ENCODE measurements at places on chromosomes 16 and 17.

- no peak for DNase-seq
Observed at GRCh38 chr16:47213761-47214440, 70.2 kb upstream of the NETO2 start.

DNA sequence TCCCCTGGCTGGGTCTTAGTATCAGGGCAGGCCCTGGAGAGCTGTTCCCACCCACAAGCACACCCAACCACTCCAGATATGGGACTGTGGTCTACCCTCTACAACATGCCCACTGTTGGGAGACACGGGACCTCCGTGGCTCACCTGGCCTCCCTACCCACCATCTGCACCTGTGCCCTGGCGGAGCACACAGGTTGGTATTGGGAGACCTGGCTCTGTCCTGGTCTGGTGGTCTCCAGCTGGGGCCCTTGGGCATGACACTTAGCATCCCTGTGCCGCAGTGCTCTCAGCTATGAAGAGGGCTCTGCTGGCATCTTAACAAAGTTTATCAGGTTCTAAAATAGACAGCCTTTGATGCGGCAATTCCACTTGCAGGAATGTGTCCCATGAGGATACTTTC is 5.8 kb downstream of the C16orf95 start:
- no peak for DNase-seq

- DNase-seq = no peak
Observed at GRCh38 chr16:80583466-80583865, 42.7 kb downstream of the DYNLRB2 start.

- DNase-seq = peak; percentile 81
Observed at GRCh38 chr16:70738083-70738977, 52.5 kb upstream of the MTSS2 start.

GRCh38 chr16:47125757-47126156 is 18.0 kb downstream of the NETO2 start:
- DNase-seq = no peak

- DNase-seq = no peak
Observed at GRCh38 chr16:68116256-68116867, 31.2 kb downstream of the NFATC3 start.

DNA sequence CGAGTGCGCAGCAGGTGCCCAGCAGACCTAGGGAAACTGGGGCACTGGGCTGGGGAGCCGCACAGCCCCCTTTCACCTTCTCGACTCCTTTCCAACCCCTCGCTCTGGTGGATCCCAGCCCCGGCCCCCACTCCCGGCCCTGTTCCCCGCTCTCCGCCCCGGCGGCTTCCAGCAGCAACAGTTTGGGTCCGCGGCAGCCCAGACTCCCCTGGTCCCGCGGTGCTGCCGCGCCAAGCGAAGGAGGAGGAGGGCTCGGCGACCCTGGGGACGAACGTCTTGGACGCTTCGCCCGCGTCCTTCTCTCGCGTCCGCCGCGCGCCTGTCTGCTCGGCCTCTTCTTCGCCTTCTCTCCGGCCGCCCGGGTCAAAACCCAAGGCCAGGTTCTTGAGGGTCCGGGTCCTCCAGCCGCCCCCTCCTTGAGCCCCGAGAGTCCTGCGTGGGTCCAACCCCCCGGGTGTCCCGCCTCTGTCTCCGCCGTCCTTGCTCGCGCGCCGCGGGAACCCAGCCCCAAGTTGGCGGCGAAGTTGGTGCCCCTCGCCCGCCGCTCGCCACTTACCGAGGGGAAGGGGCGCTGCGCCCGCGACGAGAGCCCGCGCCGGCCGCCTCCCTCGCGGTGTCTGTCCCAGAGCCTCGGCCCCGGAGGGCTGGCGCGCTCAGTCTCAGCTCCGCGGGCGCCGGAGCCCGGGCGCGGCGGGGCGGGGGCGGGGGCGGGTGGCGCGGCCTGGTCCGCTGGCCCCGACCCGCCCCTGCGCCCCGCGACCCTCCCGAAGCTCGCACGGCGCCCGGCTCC is 1.4 kb upstream of the GRIN2C start:
- DNase-seq = no peak

DNA sequence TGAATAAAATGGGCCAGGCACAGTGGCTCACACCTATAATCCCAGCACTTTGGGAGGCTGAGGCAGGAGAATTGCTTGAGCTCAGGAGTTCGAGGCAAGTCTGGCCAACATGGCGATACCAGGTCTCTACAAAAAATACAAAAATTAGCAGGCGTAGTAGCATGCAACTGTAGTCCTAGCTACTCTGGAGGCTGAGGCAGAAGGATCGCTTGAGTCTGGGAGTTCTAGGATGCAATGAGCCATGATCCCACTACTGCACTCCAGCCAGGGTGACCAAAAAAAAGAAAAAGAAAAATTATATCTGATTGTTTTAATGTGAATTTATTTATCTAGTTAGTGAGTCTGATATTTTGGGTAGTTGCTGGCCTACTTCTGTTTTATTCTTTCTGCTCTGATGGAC is 7.0 kb downstream of the IL34 start:
- no peak for DNase-seq

- no peak for DNase-seq
Observed at GRCh38 chr17:58757162-58757613, 1.5 kb downstream of the PPM1E start.

DNA sequence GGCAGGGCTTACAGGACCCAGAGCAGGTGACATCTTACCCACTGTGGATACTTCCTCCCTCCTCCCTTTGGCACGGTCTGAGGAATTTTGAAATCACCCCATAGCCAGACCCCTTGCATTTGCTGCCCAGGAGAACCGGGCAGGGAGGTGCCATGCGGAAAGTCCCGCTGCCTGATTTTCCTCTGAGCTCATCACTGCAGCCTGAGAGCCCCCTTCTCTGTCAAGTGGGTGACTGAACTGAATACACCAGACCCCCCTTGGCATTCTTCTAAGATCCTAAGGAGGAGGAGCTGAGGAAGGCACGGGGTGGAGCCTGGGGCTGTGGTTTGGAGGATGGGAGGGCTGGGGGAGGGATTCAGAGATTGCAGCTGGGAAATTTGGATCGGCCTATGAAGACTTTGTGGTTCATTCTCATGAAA is 173.4 kb downstream of the RAB11FIP4 start:
- DNase-seq = no peak

DNA sequence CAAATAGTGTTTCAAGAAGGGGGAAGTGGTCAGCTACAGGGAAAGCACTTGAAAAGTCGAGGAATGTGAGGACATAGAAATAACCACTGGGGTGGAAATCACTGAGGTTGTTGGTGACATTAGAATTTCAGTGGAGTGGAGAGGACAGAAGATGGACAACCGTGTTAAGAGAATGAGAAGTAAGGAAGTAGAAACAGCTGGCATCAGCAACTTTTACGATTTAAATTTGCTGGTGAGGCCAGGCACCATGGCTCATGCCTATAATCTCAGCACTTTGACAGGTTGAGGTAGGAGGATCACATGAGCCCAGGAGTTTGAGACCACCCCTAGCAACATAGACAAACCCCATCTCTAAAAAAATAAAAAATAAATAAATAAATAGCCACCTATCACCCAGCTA is 83.2 kb upstream of the PSMD7 start:
- no peak for DNase-seq

DNA sequence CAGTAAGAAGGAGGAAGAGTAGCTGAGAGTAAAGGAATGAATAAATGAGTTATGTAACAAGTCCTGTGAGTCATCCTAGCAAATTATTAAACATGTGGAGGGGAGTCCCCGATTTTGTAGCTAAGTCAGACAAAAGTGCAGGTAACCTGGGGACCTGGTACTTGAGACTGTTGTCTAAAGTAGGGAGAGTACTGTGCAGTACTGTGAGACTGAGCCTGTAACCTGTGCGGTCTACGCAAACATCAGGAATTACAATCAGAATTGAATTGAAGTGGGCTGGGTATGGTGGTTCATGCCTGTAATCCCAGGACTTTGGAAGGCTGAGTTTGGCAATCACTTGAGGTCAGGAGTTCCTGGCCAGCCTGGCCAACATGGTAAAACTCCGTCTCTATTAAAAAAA is 35.7 kb downstream of the IKZF3 start:
- DNase-seq = no peak

DNA sequence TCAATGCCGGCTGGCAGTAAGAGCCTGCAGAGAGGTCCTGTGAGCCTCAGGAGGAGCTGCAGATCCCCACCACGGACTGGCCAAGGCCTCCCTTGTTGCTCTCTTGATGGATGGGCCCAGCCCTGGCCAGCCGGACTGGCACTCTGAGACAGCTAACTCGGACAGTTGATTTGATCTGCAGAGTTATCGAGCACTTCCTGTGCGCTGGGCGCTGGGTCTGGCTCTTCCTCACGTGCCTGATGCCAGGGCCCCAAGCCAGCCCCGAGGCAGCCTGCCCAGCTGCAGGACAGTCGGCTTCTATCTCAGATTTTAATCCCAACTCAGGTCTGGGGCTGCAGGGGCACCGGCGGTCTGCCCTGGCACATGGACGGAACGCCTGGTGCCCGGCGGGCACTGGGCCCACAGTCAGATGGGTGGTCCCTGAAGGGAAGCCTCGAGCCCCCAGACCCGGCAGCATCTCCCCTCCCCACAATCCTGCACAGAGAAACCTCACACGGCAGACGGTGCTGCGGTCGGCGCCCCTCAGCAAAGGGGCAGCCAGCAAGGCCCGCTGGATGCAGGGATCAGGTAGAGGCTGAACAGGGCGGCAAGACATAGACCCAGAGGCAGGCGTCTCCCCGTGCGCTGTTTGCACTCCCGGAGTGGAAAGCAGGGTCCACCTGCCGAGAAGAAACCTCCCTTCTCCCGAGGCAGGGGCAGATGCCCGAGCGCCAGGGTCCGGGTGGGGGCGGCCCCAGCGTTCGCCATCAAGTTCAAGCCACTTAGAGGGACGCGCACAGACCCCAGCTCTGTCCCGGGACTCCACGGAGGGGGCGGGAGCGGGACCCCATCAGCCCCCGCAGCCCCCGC is 34.0 kb downstream of the TIMM22 start:
- no peak for DNase-seq

- no peak for DNase-seq
Observed at GRCh38 chr16:89005201-89006035, 28.4 kb upstream of the CBFA2T3 start.

GRCh38 chr17:49388692-49389513 is 25.8 kb downstream of the PHB1 start:
- DNase-seq = no peak
